ENCODE measurements at places on chromosomes 12 and 14.

DNA sequence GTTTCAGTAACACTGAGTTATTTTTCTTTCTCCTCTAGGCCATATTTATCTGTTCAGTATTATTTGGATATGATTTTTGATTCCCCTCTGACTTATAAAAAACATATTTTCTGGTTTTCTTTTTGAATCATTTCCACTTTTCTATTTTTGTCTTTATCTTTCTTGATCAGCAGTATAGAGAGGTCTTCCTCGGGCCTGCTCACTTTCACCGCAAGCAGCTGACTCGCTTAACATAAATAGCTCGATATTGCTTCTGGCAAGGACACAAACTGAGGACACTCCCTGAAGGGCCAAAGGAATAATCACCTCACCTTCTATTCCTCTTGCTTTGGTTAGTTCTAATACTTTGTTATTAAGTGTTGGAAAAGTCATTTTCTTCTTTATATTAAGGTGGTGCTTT, 25.8 kb upstream of the TRHDE start:
- DNase-seq = no peak

DNA sequence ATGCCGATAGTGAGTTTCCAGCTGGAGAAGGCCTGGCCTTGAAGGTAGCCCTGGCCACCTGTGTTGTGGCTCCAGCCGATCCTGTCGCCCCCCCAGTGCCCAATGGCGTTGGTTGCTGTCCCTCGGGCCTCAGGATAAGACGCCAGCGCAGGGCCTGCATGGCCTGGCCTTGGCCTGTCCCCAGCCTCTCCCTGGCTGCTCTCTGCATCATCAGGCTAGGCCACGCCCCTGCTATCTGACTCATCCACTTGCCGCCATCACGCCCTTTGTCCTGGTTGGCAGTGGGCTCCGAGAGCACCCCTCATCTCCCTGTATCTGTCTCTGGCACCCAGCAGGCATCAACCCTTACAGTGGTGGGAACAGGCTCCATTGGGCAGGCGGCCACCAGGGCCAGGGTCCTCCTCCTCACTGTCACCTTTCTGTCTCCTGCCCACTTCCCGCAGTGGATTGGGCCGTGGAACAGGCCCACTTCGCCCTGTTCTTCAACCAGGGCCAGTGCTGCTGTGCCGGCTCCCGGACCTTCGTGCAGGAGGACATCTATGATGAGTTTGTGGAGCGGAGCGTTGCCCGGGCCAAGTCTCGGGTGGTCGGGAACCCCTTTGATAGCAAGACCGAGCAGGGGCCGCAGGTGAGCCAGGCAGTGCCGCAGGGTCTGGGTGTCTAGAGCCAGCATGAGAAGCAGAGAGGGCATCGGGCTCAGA, 25.6 kb downstream of the ALDH2 start:
- no peak for DNase-seq

DNA sequence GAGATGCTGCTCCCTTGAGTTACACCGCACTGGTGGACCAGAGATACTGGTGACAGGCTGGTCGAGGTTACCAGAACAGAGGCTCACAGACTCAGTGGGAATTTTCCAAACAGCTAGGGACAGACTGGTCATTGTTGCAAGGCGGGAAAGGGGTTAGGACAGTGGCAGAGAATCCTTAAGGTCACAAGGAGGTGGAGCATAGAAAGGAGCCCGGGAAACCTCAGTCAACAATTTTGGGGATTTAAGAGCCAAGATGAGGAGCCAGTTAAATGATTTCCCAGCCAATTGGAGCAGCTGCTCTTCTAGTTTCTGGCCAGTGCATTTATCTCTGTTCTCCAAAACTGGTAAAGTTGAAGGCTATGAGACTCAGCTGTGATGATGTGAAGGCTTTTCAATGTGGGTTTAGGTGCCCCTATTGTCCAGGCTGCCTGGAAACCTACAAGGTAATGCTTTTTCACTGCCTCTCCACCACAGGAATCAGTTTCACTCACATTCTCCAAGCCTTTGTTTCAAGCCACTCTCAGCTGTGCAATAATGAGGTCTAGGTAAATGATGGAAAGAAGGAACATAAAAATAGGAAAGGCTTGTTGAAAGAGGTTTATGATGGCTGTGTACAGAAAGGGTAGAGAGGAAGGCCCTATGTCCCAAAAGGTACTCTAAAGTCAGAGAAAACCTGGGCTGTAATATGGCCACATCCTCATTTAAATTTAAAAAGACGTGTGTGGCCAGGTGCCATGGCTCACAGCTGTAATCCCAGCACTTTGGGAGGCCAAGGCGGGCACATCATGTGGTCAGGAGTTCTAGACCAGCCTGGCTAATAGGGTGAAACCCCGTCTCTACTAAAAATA, 7.0 kb upstream of the TNS2 start:
- DNase-seq = no peak

DNA sequence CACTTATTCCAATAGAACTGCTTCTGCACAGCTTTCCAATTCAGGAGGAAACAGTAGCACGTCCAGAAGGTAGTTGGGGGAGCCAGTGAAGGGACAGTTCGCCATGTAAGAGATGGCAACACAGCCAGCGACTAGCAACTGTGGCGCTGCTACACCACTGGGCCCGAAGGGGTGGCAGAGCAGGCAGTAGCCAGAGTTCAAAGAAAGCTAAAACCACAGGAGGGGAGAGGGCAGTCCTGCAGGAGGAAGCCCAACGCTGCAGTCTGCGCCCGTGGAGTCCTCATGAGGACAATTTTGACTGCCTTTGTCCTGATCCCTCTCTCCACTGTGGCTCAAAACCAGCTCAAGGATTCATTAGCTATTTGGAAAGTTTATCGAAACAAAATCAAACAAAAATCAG, 591.2 kb downstream of the VRK1 start:
- no peak for DNase-seq

DNA sequence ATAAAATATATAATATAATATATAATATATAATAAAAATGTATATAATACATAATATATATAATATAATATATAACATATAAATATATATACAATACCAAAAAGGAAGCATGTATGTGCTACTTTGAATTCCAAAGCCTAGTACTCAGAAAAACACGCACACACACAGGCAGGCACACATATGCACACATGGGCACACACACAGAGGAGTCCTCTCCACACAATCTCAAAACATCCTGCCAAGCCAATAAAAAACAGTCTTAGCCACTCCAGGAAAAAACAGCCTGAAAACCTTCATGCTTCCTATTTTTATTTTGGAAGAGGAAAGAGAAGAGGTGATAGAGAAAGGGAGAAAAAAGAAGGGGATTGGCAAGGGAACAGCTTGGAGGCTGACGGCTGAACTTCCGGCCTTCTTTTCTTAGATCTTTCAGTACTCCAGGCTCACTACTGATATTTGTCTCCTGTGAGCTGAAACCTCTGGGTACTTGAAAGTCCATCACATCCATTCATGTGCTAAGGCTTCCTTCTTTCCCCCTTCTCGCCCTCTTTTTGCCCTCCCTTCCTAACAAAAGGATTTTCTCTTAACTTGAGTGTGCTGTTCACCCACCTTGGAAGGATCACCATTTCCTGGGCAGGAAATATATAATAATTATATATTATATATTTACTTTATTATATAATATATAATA, 394.2 kb downstream of the NUAK1 start:
- no peak for DNase-seq

DNA sequence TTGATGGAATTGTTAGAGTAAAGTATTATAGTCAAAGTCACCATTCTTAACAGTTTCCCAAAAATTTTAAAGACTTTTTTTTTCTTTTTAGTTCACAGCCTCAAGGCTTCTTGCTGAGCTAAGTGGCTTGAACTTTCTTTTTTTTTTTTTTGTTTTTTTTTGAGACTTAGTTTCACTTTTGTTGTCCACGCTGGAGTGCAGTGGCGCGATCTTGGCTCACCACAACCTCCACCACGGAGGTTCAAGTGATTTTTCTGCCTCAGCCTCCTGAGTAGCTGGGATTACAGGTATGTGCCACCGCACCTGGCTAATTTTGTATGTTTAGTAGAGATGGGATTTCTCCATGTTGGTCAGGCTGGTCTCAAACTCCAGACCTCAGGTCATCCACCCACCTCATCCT, 92.8 kb downstream of the SETD3 start:
- DNase-seq = no peak

- no peak for DNase-seq
Observed at GRCh38 chr14:93006567-93007051, 83.7 kb downstream of the CHGA start.

DNA sequence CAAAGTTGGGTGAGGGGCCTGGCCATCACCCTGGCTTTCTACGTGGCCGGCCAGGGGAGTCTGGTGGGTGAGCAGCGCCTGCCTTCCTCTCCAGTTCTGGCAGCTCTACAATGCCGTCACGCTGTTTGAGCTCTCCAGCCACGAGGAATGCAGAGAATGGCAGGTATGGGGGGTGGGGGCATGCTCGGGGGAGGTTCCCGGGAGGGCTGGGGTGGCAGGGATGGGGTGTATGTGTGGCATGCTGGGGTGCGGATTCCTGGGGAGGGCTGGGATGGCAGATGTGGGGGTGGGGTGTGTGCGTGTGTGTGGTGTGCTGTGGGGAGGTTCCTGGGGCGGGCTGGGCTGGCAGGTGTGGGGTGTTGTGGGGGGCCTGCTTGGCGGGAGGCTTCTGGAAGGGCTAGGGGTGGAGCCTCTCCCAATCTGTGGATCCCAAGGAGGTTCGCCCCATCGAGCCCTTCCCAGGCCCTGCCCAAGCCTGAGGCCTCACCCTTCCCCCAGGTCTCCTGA, 18.5 kb downstream of the RHOF start:
- no peak for DNase-seq

GRCh38 chr12:84159260-84159659, 753.3 kb downstream of the SLC6A15 start:
- no peak for DNase-seq

GRCh38 chr12:47808574-47809365, 10.9 kb downstream of the HDAC7 start:
- DNase-seq = no peak

GRCh38 chr12:132312516-132312915, 16.9 kb downstream of the GALNT9 start:
- no peak for DNase-seq

DNA sequence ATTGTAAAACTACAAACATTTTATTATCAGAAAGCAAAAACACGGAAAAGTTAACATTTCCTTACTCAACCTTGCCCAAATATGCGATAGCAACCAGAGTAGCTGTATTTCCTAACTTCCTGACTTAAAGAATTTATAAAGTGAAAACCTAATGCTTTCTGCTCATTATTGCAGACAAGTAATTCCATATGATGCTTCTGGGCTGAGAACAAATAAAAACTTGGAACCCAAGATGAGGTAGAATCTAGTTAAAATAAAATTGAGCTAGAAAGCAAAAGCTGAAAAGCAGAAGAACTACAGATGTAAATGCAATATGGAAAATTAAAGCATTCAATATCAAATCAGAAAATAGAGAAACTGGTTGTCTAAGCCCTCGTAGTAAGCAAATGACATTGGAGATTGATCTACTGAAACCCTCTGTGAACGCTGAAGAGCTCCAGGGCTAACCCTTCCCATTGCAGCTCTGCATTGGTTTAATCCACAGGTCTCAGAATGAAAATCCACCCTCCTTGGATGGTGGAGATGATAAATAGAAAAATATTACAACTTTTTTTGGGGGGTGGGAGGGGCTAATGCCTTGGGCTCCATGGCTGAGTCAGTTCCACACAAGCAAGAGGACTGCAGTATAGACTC, 40.7 kb downstream of the CORO1C start:
- no peak for DNase-seq

GRCh38 chr14:71488703-71489191, 443.5 kb upstream of the RGS6 start:
- no peak for DNase-seq

DNA sequence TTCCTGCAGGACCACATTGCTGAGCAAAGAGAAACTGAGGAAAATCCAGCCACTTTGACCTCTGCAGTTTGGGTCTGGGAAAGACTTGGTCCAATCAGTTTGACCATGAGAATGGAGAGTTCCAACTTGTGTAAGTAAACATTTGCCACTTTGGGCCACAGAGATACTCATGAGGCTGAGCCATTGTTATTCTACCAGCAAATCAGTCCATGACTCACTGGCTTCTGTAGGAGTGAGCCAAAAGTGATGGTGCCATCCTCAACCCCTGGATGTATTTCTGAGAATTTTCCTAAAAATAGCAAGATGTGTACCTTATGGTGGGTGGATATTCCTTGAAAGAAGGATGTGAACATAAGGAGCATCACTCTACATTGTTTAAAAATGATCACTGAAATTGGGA, 192.9 kb upstream of the OR4E1 start:
- DNase-seq = no peak

- DNase-seq = peak; percentile 66
Observed at GRCh38 chr12:11500188-11500860, 105.0 kb upstream of the PRB2 start.

DNA sequence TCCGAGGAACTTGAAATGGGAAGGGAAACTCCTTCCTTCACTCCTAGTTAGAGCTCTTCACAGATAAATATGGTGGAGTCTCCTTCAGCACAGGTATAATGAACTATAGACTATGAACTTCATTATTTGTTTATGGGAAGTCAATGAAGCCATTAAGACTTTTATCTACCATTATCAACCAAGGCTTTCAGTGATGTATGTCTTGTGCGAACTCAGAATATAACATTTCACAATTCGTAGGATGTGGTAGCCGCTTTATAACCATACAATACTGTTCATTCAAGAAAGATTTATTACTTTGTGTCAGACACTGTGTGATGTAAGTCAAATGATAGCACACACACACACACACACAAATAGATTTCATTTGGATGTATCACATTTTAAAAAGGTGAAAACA, 24.8 kb upstream of the ETNK1 start:
- no peak for DNase-seq

GRCh38 chr12:10069099-10069498, 29.7 kb downstream of the CLEC1A start:
- DNase-seq = no peak

DNA sequence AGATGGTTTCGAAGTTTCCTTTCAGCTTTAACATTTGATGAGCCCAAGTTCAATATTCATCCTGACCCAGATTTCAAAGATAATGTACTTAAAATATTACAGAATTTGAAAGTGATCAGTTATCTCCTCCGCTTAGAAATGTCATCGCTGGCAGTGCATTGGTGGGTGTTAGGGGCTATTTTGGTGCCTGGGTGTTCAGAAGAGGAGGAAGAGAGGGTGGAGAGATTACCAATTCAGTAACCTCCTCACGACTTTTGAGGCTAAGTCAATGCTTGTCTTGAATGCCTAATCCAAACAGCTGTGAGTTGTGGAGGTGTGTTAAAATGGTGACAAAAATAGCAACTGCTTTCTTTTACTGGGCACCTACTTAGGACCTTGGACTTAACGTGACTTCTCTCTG, 13.8 kb upstream of the DGLUCY start:
- DNase-seq = no peak

- no peak for DNase-seq
Observed at GRCh38 chr14:95326987-95327386, 7.3 kb upstream of the CLMN start.

GRCh38 chr12:98173773-98174427, 341.5 kb upstream of the TMPO start:
- no peak for DNase-seq

GRCh38 chr12:52670961-52671360, 9.2 kb downstream of the KRT1 start:
- no peak for DNase-seq

GRCh38 chr12:67772267-67773169, 124.0 kb downstream of the DYRK2 start:
- DNase-seq = no peak

- no peak for DNase-seq
Observed at GRCh38 chr14:91089958-91090535, 23.8 kb upstream of the DGLUCY start.
